ENCODE measurements at places on chromosomes 12 and 14.

DNA sequence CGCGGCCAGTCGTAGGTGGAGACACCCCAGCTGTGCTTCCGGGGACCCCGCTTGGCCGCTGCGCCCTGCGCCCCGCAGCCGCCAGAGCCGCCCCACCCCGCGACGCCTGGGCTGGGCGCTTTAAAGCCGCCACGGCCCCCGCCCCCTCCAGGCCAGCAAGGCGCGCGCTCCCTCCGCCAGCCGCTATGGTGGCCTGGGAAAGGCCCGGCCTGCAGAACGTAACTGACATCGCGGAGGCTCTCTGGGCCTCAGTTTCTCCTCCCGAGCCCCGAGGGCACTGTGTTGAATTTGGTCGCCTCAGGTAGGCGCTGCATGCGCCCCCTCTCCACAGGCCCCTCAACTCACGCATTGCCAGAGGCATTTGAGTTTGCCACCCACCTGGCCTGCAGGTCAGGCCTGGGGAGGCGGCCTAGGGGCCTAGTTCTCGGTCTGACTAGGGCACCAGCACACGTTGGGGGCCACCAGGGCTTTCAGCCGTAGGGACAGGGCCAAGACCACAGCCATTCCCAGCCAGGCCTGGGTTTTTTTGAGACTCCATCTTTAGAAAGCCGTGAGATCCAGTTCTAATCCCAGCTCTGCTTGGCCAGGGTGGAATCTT is at the start of gene NGB:
NGB (minus strand) TSS at position 94 of the 598 bp plus-strand sequence. CDS start 269 bp downstream, outside the sequence.
- no peak for DNase-seq

DNA sequence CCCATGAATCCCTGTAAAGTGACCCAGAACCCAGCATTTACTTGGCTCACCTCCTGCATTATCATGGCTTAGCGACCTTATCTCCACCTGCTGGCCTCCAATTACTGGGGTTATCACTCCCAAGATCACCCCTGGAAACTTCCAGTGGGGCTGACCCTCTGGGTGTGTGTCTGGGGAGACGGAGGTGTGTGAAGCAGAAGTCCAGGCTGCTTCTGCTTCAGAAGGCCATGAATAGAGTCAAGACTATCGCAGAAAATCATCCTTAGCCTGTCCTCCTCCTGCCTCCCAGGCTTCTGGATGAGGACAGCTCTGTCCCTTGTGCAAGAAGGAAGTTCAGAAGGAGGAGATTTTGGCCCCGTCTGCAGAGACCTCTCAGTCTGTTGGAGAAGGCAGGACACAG is 408 bp upstream of the KRT72 start:
- no peak for DNase-seq

DNA sequence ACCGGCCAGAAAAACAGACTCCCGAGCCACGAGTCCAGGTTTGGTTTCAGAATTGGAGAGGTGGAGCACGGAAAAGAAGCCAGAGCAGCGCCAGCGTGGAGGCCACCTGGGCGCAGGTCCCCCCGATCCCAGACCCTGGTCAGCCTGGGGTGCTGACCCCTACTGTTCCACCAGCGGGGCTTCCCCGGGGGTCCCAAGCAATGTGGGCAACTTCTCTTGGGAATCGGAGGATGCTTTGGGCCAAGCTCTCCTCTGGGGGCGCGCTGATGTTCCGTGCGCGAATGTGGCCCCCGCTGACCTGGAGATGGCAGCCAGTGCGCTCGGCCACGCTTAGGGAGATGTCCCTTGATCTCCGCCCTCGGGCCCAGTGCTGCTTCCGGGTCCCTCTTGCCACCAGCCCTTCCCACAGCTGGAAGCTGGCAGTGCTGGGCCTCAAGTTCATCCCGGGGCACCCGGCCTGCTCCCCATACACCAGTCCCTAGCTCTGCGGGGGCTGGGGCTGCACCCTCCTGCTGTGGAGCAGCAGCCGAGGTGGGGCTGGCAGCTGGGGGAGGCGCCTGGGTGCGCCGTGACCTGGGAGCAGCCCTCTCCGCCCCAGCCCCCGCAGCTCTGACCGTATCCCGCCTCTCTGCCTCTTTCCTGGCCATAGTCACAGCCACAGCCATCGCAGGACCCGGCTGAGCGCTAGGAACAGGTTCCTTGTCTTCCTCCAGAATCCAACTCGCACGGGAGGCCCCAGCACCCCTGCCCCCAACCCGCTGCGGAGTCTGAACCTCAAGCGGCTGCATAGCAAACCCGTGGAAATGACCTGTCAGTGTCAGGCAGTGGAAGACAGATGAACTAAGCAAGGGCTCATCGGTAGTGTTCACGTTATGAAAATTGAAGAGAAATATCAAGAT is 91.2 kb downstream of the RCOR1 start:
- DNase-seq = no peak

GRCh38 chr14:72049462-72049861 is 117.2 kb downstream of the RGS6 start:
- no peak for DNase-seq

DNA sequence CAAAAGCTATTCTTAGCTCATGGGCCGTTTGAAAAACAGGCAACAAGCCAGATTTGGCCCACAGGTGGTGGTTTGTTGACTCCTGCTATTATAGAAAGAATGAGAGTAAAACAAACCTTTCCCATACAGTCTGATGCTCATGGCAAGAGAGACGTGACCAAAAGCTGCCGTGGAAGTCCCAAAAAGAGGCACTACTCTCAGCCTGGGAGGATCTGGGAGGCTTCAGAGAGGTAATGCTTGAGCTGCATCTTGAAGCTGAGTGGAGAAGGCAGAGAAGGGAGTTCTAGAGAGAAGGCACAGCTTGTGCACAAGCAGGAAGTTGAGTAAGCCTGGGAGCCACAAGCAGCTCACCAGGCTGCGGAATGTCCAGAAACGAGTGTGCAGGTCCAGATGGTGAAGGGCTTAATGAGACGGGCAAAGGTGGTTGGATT is 9.6 kb downstream of the PLXNC1 start:
- DNase-seq = no peak

DNA sequence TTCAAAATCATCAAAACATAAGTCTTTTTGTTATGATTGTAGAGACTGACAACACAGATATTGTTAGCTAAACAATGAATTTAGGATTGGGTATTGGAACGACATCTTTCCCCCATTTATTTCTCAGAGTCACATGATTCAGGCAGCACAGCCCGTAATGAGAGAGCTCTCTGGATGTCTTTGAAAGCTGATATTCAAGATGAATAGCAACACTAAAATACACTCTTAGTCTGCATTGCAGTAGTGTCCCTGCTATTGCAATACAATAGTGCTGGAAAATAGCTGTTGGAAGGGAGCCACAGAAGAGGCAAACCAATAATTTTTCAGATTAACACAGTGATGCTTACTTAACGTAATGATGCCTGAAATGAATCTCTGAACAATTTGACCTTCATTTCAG is 9.9 kb downstream of the GTSF1 start:
- DNase-seq = no peak

GRCh38 chr12:104154286-104154685 is 16.3 kb upstream of the NFYB start:
- no peak for DNase-seq

GRCh38 chr12:123471374-123472068 is 13.6 kb downstream of the SNRNP35 start:
- no peak for DNase-seq

GRCh38 chr12:97061171-97061570 is 154.1 kb downstream of the NEDD1 start:
- no peak for DNase-seq

- DNase-seq = peak; percentile 50
These were observed 311.9 kb downstream of the DUSP6 start for GRCh38 chr12:89040146-89040964.

DNA sequence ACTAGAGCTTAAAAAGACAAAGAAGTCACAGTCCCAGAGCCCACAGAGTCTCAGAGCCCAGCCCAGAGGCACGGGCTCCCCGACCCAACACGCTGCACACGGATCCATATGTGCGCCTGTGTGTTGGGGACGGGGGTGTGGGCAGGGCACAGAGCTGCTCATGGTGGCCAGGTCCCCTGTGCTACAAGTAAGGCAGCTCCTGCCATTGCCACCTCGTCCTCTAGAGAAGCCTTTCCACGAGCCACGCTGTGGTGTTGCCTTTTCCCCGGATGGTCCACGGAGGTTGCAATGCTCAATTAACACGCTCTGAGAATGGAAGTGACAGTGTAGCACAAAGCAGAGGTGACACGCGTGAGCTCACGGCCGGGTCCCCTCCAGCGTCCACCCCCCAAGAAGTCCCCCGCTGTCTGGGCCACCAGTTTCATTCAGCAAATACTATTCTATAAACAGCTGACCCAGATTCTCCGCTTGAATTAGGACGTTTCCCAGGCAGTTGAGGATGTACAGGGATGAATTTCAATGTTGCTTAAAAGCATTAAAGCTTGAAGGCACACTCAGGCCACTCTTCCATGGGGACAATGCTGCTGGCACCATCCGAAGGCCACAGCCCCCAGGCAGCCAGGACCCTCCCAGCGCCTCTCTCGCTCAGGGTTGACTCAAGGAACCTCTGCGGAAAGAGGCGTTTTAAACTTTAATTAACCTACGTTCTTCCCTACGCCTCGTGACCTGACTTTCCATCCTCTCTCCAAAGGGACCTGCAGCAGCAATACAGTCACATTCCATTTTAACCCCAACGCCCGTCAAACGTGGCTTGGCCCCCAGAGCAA is 22.7 kb upstream of the EIF5 start:
- DNase-seq = no peak

DNA sequence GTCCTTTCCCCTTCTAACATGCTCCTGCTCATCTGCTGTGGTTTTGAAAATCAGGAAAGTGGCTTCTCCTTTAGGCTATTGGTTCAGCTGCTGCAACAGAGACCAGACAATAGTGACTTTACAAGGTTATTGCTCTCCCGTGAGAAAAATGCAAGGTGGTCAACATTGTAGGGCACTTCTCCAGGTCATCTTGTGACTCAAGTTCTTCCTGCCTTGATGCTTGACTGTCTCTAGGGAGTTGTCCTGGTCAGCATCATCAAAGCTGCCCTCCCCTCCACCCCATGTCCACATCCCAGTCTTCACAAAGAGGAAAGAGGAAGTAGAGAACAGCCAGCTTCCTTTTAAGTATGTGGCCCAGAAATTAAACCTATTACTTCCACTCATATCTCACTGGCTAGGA is 3.9 kb upstream of the TMEM63C start:
- no peak for DNase-seq

DNA sequence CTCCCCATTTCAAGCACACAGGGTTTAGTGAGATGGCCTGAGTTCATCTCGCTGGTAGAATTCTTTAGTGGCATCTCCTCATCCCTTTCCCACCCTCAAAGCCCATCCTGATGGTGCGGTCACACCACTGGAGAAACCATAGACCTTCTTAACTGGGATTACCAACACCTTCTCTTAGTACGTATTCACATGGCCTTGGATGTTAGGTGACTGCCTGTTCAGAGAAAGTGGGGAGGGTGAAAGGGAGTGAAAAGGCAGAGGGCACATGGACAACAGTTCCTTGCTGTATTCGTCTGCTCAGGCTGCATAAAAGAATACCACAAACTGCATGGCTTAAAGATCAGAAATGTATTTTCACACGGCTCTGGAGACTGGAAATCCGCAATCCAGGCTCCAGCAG is 306.1 kb downstream of the ZFP36L1 start:
- DNase-seq = no peak

- no peak for DNase-seq
These were observed 39.7 kb upstream of the PARP11 start for GRCh38 chr12:3912863-3913262.

DNA sequence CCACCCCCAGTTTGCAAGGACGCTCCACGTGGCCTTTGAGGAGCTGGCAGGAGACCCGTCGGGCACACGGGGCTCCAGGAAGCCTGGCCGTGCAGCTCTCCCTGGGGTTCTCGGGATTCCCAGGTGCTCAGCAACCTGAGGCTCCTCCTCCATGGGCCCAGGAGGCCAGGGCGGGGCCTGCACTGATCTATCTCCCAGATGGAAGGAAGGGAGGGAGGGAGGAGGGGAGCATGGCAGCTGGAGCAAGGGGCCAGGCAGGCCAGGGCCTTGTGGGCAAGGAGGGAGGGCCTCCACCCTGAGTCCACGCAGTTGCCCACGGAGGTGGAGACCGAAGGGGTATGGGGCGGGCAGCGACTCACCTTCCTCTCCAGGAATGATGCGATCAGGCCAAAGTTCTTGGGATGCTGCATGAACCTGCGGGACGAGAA is 127.3 kb downstream of the RFLNA start:
- no peak for DNase-seq

DNA sequence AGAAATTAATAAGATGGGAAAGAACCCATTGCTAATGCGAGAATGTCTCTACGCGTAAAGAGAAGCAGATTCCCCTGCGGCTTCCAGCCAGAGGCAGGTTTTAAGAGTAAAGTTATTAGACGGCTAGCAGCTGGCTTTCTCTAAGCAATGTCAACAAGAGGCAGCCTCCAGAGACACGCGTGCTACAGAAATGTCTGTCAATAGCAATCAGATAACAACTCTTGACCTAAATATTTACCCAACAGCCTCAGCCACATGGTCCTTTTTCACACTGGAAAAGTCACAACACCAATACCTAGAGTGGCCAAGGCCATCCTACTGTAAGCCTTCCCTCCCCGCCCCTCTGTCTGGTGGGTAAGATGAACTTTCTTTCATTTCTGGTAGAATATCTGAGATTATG is 146.0 kb upstream of the SFSWAP start:
- no peak for DNase-seq

- no peak for DNase-seq
These were observed 28.5 kb upstream of the SRGAP1 start for GRCh38 chr12:63816031-63816430.

DNA sequence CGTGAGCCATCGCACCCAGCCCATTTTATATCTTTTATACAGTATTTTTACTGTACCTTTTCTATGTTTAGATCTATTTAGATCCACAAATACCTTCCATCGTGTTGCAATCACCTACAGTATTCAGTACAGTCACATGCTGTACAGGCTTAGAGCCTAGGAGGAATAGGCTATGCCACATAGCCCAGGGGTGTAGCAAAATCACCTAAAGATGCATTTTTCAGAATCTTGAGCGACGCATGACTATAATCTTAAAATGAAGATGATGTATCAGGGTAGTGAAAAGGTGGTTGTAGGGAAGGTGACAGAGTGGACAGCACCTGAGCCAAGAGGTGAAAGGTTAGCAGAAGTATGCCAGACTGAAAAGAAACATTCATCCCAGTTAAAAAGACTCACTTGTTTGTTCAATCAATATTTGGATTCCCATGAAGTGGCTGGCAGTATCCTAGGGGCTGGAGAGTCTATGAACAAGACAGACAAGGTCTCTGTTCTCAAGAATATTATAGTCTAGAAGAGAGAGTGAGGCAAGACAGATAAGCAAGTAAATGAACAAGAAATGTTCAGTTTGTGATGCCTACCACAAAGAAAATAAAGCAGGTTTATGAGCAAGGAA is 3.6 kb downstream of the SPRING1 start:
- DNase-seq = no peak

- DNase-seq = no peak
These were observed 40.0 kb upstream of the CAPRIN2 start for GRCh38 chr12:30794591-30795409.

GRCh38 chr12:16807731-16808130 is 201.8 kb upstream of the LMO3 start:
- DNase-seq = no peak

DNA sequence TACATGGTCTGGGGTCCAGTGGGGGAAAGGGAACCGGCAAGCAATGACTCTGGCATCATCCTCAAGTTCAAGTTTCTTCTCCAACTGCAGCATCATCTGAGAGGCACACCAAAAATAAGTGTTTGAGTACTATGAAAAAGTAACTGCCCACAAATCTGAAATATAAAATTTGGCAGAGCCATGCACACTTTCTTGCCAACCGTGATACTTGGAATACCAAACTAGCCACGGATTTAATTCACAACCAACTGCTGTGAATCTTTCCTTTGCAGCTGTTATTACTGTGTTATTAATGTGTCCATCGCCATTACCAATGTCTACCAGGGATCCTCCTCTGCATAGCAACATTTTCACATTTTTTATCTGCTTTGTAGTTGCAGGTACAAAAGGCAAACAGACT is 74.6 kb downstream of the GXYLT1 start:
- DNase-seq = no peak

GRCh38 chr12:123040106-123040505 is 59.6 kb downstream of the ARL6IP4 start:
- DNase-seq = no peak
